ENCODE measurements at places on chromosomes 5 and 9. TPM values are rescaled to one million over a fixed set of nuclear protein-coding genes. Genes with fewer than 3 reads are reported as not detected.

The PDZD2 gene
- 10.3 TPM for total RNA-seq

The TMEM252 gene
- total RNA-seq = not detected

The SPATA31D4 gene
- 0.51 TPM for total RNA-seq

DNA sequence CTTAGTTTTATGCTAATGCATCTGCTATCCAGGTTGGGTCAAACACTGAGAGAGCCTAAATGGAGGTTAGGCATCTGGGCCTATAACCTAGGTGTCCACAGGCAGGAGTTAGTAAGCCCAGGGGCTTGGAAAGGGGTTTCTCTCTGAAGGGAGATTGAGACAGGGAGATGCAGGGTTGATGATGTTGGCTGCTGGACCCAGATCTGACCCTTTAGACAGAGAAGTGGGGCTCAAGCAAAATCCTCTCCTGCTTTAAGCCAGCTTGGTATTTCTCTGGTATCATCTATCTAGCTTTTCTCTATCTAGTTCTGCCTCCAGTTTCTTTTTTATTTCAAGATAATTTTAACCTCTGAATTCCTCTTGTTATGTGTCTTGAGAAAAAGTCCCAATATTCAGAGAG is 18.3 kb upstream of the ANKRD55 start:
- DNase-seq = no peak

- no peak for DNase-seq
Measured at GRCh38 chr5:61647672-61648071, 315.6 kb downstream of the ZSWIM6 start.

- no peak for DNase-seq
Measured at GRCh38 chr5:67066815-67067214, 129.8 kb downstream of the CD180 start.

- DNase-seq = no peak
Measured at GRCh38 chr9:116275418-116276195, 122.0 kb downstream of the PAPPA start.

Measured in prostate gland (tissue), 2 donors.